ENCODE measurements at places on chromosomes 1 and 21. TPM values are rescaled to one million over a fixed set of nuclear protein-coding genes. Genes with fewer than 3 reads are reported as not detected.

Gene UBXN10
- 0.23 TPM for total RNA-seq

Gene GPA33
- not detected for total RNA-seq

- DNase-seq: no peak
These were observed 8.7 kb downstream of the KIRREL1 start for GRCh38 chr1:158002022-158002630.

DNA sequence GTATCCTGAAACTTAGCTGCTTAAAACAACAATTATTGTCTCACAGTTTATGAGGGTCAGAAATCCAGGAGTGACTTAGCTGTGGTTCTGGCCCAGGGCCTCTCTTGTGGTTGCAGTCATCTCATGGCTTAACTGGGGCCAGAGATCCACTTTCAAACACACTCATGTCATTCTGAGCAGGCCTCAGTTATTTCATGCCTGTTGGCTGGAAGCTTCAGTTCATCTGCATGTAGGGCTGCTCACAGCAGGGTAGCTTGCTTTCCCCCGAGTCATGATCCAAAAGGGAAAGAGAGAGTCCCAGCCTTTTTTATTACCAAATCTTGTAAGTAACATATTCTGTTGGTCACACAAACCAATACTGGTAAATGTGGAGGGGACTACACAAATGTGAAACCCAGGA is 96.6 kb upstream of the B3GALT2 start:
- no peak for DNase-seq

GRCh38 chr1:245067257-245067656 is 87.5 kb upstream of the KIF26B start:
- no peak for DNase-seq

Data from aorta (tissue), 5 donors.